ENCODE measurements at places on chromosomes 3 and 15. TPM values are rescaled to one million over a fixed set of nuclear protein-coding genes. Genes with fewer than 3 reads are reported as not detected.

ABI3BP gene
- total RNA-seq, result 56.3 TPM

GPR62 gene
- 0.82 TPM for total RNA-seq

SEMA5B gene
- total RNA-seq, result 3.5 TPM

TMEM207 gene
- total RNA-seq, result not detected

PIF1 gene
- total RNA-seq, result 0.56 TPM

PGBD4 gene
- total RNA-seq, result 2.0 TPM

SLC6A1 gene
- 4.1 TPM for total RNA-seq

RYR3 gene
- 0.08 TPM for total RNA-seq
